ENCODE measurements at places on chromosomes 7 and 10.

- peak; percentile 70 for DNase-seq
Measured at GRCh38 chr7:29017713-29018112, 59.6 kb upstream of the TRIL start.

DNA sequence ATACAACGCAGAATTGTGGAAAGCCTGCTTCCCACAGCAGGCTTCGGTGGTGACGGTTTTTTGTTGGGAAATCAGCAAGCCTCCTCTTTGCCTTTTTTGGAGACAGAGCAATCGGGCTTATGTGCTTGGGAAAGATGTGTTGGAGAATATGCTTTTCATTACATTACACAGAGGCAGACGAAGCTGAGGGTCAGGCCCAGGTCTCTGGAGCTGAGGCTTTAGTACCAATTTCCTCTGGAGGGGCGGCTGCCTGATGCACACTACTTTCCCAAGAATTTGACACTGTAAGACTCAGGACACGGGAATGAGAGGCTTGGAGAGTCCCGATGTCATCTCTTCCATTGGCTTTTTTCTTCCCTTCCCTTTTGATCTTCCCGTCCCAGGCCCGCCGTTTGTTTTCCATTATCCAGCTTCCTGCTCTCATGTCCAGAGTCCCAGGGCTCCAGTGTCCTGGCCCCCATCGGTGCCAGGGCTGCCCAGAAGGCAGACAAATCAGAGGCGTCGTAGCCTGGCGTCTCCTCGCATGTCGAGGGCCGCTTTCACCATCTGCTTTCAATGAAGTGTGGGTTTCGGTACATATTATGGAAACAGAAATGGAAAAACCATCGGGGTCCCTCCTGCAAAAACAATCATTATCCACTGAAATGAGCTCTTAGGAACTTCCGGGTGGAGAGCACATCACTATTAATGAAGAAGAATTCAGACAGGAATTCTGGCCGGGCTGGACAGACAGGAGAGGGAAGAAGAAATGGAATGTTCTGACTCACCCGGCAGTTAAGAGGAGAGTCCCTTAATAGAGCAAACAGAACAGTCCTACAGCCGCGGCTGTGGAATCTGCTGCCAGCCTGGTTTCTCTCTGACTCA, 123.0 kb upstream of the JCAD start:
- no peak for DNase-seq

DNA sequence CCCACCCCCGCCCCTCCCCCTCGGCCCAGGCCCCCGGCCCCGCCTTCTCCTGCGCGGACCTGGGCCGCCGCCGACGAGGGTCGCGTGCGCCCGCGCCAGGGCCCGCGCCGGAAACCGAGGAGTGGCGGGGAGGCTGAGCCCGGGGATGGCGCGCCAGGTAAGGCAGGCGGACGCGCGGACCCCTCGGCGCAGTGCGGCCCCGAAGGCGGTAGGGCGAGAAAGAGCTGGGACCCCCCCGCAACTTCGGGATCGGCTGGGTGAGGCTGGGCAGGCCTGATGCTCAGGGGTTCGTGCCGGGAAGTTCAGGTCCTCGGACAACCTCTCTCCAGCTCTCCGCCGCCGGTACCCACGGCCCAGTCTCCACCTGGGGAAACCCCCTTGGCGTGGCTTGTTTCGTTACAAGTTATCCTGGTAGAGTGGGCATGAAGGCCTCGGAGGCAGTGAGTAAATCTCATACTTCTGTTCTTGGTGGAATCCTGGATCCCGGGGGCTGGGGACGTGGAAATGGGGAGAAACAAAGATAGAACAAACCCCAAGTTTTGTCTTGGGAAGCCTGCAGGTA, 58.4 kb downstream of the ZNF467 start:
- DNase-seq = no peak

- no peak for DNase-seq
Measured at GRCh38 chr10:101221549-101221948, 7.7 kb downstream of the LBX1 start.

DNA sequence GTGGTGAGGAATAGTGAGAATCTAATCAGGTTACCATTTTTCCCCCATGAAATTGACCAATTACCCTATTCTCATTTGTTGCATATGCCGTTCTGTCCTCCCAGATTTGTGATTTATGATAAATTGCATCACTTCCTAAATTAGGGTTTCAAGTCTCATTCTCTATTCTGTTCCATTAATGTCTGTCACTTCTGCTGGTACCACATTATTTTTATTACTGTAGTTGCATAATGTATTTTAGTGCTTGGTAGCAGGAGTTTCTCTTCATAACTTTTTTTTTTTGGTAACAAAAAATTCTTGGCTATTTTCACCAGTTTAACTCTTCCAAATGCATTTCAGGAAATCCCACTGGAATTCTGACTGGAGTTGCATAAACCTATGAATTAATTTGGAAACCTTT, 44.0 kb upstream of the FAM133B start:
- no peak for DNase-seq

GRCh38 chr10:119477444-119477843, 65.1 kb downstream of the RGS10 start:
- DNase-seq = no peak

GRCh38 chr7:24127930-24128329, 156.1 kb upstream of the NPY start:
- DNase-seq = no peak

DNA sequence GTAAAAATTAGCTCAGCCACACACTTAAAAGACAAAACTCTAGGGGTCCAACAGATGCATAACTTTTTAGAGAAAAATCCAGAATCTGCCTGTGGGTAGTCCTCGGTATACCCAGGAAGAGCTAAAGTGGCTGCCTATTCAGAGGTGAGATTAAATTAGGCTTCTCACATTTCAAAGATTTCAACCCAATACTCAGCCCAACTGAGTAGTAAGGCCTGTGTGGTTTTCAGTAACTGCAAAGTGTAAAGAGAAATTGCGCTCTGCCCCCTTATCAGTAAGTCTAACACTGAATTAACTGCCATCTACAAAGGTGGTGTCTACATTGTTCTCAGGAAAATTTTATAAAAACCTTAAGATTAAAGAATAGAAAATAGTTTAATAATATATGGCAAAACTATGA, 88.2 kb downstream of the ELMO1 start:
- DNase-seq = no peak

- DNase-seq = no peak
Measured at GRCh38 chr7:11077816-11078215, 104.1 kb downstream of the PHF14 start.

All from NCI-H1105 (cell line).